ENCODE measurements at places on chromosomes 12 and 14.

GRCh38 chr14:92463141-92463540 is 50.4 kb upstream of the RIN3 start:
- no peak for DNase-seq

DNA sequence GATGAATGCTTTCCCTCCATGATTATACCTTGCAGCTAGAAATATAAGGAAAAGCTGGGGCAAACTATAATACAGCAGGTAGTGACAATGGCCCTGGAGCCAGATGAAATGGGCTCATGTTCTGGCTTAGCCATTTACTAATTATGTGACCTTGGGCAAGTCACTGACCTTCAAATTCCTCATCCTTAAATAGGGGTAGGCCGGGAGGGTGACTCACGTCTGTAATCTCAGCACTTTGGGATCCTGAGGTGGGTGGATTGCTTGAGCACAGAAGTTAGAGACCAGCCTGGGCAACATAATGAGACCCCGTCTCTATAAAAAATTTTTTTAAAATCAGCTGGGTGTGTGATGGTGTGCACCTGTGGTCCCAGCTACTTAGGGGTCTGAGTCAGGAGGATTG is 155.4 kb downstream of the C12orf75 start:
- peak; percentile 29 for DNase-seq

DNA sequence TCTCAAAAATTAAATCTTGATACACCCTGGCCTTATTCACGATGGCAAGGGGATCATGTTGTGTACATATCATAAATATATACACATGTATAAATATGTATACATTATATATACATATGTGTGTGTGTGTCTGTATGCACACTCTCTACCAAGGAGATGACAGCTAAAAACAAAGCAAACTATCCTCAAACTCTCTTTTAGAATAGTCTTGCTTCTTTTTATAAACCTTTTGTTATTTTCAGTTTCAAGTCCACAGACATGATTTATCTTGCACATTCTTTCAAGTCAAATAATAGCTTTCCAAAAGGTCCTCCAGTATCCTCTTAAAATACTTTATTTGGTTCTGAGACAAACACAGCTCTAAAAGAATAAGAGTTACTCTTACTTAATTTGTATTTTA is 8.4 kb downstream of the ANO6 start:
- no peak for DNase-seq

GRCh38 chr12:118107011-118107410 is 3.2 kb upstream of the VSIG10 start:
- peak; percentile 77 for DNase-seq

- no peak for DNase-seq
These were observed 32.4 kb downstream of the PLEKHG7 start for GRCh38 chr12:92735131-92735721.

DNA sequence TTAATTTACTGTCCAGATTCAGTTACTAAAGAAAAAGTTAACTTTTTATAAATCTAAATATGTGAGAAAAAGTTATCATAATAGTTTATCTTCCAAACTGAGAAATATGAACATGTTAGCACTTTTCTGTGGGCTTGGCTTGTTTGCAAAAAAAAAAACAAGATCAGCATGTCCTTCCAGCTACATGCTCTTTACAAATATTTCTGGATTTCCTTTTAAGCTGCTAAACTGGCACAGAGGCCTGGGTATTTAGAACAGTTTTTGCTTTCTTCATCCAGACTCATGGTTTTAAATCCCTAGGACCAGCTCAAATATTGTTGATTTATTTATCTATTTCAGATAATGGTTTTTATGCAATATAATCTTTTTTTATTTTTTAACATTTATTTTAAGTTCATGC is 1444.5 kb upstream of the FLRT2 start:
- DNase-seq: no peak

GRCh38 chr14:70810621-70811020 is 1.3 kb upstream of the MAP3K9 start:
- DNase-seq: no peak

- no peak for DNase-seq
These were observed 38.4 kb downstream of the AKAP6 start for GRCh38 chr14:32367516-32367915.

DNA sequence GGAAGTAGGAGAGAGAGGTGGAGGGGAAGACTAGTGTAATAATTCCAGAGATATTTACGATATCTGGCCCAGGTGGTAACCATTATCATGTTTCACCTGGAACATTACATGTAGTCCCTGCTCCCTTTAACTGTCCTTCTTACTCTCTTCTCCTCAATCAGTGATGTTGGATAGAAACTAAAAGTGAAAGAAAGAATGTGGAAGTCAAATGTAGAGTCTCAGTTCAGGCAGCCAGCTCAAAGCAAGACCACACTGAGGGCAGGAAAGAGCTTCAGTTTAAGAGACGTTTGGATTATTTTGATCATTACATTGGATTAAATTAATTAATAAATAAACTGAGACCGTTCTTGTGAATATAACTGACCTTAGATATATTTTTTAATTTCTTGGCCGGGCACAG is 594.4 kb downstream of the FLRT2 start:
- no peak for DNase-seq

GRCh38 chr14:90601563-90601962 is 204.7 kb downstream of the CALM1 start:
- peak; percentile 18 for DNase-seq

DNA sequence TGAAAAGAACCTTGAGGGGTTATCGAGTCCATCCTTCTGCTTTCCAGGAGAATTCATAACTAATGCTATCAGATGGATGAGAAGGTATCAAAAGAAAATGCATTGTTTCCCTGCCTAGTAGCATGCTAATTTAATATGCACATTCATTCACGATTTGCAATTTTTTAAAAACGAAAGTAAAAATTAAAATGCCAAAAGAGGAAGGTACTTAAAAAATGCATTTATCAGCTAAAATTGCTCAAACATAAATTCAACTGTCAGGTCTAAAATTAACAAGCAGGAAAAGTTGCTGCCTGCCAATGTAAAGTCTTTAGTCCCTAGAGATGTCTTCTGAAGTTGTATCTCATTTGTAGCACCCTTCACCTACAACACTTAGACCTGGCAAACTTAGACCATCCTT is 7.9 kb downstream of the ATF7 start:
- no peak for DNase-seq

DNA sequence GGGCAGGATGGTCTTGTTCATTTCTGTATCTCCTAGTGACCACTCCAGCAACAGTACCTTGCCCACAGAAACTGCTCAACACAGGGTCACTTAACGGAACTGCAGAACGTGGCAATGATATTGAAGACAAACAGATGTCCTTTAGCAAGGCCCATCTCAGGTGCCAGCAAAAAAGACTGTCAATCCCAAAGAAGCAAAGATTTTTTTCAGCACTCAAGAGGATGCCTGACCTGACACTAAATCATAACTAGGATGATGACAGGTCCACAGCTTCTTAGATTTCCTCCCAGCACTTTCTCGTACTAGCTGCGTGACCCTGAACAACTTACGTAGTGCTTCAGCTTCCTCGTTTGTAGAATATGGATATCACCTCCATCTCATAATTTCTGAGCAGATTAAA is 39.4 kb downstream of the ATP2B1 start:
- DNase-seq: no peak

DNA sequence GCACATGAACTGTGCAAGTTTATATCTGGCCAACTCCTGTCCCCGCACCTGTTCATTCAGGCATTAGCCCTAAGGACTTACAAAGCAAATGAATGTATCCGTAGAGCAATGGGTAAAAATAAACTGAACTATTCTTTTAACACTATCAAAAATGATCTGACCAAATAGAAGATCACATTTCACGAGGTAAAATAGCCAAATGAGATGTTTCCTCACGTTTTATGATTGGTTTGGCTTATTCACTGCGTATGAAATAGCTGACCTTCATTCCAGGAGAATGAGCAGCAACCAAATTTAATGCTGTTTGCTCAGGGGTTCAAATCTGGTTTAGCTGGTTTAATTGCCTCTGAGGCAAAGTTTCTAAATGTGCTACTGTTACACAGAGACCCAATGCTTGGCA is 216.0 kb upstream of the EEA1 start:
- peak; percentile 94 for DNase-seq

- DNase-seq: no peak
These were observed 55.9 kb downstream of the MOK start for GRCh38 chr14:102249041-102249440.

DNA sequence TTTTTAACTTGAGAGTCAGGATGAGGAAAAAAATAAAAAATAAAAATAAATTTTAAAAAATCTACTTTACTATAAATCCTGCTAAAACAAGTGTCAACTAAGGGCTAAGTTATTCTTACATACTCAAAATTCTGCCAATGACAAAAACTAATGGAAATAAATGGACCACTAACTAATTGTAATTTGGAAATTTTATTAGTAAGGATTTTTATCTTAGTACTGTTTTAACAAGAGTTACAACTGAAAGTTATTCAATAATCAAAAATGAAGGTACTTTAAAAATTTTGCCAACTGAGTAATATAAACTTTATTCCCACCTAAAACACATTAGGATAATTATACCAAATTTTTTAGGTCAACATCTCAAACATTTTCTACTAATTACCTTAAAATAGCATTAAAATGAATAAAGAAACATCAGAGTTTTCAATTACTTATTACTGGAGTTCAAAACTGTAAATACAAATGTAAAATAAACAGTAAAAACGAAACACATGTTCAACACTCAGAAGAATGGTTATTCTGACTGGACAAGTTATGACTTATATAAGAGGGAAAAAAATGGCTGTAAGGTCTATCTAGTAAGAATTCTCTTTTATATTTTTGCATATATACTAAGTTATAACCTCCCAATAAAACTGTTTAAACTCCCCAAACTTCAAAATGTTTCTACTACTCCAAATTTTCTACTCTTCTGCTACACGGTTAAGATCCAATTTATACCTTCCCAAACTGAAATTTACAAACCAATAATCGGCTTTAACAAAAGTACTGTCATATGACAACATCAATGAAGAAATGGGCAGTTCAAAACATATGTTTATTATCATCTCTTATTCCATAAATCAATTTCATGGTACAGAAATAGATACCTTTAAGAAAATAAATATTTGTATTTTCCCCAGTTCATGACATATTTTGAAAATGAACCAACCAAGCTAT is 2.7 kb downstream of the HECTD1 start:
- no peak for DNase-seq

GRCh38 chr12:127035011-127035879 is 1231.7 kb upstream of the TMEM132C start:
- peak; percentile 64 for DNase-seq

DNA sequence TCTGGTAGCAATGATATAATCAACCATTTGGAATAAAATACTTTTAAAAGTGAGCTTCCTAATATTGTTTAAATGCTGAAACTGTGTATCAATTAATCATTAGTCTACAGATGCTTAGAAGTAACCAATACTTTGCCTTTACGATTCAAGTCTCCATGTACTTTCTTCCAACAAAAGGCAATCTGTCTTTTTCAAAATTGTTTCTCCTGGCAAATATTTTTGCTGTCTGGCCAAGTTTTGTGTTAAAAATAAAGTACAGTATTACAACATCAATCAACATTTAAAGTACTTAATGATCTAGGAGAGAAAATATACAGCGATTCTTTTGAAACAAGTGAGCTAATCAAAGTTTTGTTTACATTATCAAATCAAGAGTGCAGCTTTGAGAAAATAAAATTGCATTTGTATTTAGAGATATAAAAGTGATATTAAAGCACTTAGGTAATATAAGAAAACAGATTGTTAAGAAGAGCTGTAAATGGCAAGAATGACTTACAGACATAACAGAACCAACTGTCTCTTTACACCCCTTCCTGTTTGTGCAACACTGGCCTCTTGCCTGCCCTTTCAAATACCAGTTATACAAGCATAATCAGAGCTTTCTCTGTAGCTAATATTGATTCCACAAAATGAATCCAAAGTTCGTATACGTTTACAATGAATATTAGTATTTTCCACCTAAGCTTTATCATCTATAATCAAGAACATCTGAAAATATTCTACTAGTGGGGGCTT is 38.2 kb upstream of the FBLN5 start:
- DNase-seq: no peak

DNA sequence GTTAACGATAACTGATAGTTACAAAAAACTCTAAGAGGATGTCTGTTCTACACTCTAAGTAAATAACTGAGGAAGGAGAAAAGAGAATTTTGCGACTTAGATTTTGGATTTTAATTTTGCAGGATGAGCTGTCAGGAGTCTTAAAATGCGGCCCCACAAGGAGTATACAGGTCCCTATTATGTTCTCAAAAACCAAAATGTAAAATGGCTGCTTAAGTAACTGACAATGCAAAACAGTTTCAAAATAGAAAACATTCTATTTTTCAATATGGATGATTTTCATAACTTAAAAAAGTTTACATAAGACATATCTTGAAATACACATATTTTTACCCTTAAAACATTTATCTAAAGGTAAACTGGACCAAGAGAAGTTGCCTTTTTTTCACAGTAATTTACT is 2.6 kb downstream of the CD69 start:
- DNase-seq: no peak

- DNase-seq: no peak
These were observed 3.4 kb upstream of the TRAFD1 start for GRCh38 chr12:112121780-112122565.

DNA sequence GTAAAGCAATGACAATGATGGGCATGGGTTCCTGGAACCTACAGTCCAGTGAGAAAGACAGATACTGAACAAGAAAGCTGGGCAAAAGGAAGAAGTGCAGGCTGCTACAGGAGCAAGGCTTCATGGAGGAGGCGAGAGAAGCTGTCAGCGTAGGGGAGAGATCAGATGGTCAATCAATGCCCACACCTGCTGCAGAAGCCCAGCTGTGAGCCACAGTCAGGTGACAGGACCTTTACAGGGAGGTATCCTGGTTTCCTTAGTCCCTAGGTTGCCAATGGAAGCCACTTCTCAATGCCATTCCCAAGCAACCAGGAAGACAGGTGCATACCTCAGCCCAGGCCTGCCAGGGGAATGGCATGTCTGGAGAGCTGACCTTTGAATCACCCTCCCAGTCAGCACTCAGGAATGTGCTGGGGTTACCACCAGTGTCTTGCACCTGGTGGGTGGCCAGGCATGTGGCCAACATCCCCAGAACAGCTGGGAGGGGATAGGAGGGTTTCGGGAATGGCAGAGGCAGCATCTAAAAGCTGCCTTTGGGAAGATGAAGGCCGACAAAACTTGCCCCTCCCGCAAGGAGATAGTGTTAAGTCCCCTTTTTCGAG is 170.3 kb downstream of the TTC7B start:
- peak; percentile 68 for DNase-seq

DNA sequence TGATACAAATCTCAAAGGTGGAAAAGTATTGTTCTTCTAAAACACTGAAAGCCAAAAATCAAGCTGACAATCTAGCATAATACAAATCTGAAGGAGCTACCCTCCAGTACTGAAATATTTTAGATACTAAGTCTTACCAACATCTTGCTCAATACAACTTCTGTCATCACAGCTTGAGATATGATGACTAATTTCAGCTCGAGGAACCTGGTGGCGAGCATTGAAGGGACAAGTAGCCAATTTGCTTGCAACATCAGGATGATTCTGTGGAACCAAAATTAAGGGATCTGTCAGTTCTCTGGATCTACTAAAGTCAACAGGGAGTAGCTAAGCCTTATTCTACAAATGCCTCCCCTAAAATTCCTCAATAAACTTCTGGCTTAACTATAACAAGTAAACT is 10.4 kb downstream of the GTSF1 start:
- DNase-seq: peak; percentile 90

All from trophoblast cell (in vitro differentiated cells and primary cell).